ENCODE measurements at places on chromosomes 4 and X. TPM values are rescaled to one million over a fixed set of nuclear protein-coding genes. Genes with fewer than 3 reads are reported as not detected.

CSN3 gene
- polyA plus RNA-seq: not detected

THOC2 gene
- 85.2 TPM for polyA plus RNA-seq

AFF2 gene
- polyA plus RNA-seq: not detected

PCDH7 gene
- polyA plus RNA-seq: 0.54 TPM

CPZ gene
- 1.7 TPM for polyA plus RNA-seq

C1QTNF7 gene
- polyA plus RNA-seq: 0.84 TPM

HS6ST2 gene
- not detected for polyA plus RNA-seq

MID1 gene
- 11.6 TPM for polyA plus RNA-seq

MAGEA2B gene
- polyA plus RNA-seq: not detected

C4orf51 gene
- polyA plus RNA-seq: not detected

NELFA gene
- 21.9 TPM for polyA plus RNA-seq

PSAPL1 gene
- polyA plus RNA-seq: not detected

CNGA2 gene
- polyA plus RNA-seq: not detected

FHDC1 gene
- 3.7 TPM for polyA plus RNA-seq

IDUA gene
- 10.8 TPM for polyA plus RNA-seq

AWAT1 gene
- polyA plus RNA-seq: not detected

BEX2 gene
- polyA plus RNA-seq: 9.5 TPM

GABRQ gene
- polyA plus RNA-seq: not detected

ZIC3 gene
- polyA plus RNA-seq: 0.01 TPM

ZAR1 gene
- not detected for polyA plus RNA-seq

MAGED4 gene
- polyA plus RNA-seq: 0.27 TPM

GJB1 gene
- polyA plus RNA-seq: 118 TPM

BCLAF3 gene
- 2.3 TPM for polyA plus RNA-seq

GAGE12C gene
- not detected for polyA plus RNA-seq

ZCCHC12 gene
- not detected for polyA plus RNA-seq

PDLIM3 gene
- polyA plus RNA-seq: 2.9 TPM

SSX4B gene
- not detected for polyA plus RNA-seq

NAP1L3 gene
- not detected for polyA plus RNA-seq

LPAR4 gene
- not detected for polyA plus RNA-seq

PPARGC1A gene
- polyA plus RNA-seq: 4.8 TPM

NEUROG2 gene
- not detected for polyA plus RNA-seq

CDKN2AIP gene
- 19.2 TPM for polyA plus RNA-seq

RRH gene
- polyA plus RNA-seq: 0.21 TPM

BMP3 gene
- polyA plus RNA-seq: not detected

CLDN22 gene
- 0.03 TPM for polyA plus RNA-seq

COL25A1 gene
- 0.24 TPM for polyA plus RNA-seq

ZFYVE28 gene
- 29.5 TPM for polyA plus RNA-seq

NR3C2 gene
- polyA plus RNA-seq: 6.0 TPM

ZMAT1 gene
- 0.54 TPM for polyA plus RNA-seq

SPIN4 gene
- polyA plus RNA-seq: 2.6 TPM

STPG2 gene
- not detected for polyA plus RNA-seq

EGFL6 gene
- polyA plus RNA-seq: not detected

SMR3B gene
- polyA plus RNA-seq: not detected

SOWAHD gene
- polyA plus RNA-seq: 5.4 TPM

ZRSR2 gene
- polyA plus RNA-seq: 9.4 TPM

MAGEB2 gene
- not detected for polyA plus RNA-seq

AMTN gene
- polyA plus RNA-seq: not detected
